ENCODE measurements at places on chromosomes 1 and 21. TPM values are rescaled to one million over a fixed set of nuclear protein-coding genes. Genes with fewer than 3 reads are reported as not detected.

NEGR1 gene
- 9.2 TPM for total RNA-seq

OLFML2B gene
- 3.4 TPM for total RNA-seq

ZSWIM5 gene
- under 0.01 TPM for total RNA-seq

KANK4 gene
- total RNA-seq, result 0.43 TPM

HPCAL4 gene
- 0.12 TPM for total RNA-seq

LAD1 gene
- total RNA-seq, result 8.6 TPM

FCAMR gene
- total RNA-seq, result not detected

Data from pericardium fibroblast (primary cell).